T-cell (primary cell): ENCODE measurements at places on chromosomes 3 and 15. TPM values are rescaled to one million over a fixed set of nuclear protein-coding genes. Genes with fewer than 3 reads are reported as not detected.

DNA sequence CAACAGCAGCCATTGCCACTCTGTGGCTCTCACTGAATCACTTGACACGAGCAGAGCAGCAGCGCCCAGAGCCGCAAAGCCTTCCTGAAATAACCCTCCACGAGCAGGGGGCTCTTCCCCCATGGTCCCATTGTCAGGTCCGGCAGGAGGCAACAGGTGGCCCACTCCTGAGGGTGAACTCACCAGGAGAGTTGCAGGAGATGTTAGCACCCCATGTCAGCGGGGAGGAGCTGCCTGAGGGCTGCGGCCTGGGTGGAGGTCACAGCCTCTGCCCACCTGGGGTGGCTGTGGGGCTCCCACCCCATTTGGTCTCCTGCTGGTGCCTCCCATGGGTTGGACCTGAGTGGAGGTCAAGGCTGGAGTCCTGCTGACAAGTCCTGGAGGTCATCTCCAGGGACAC is 12.3 kb upstream of the C3orf22 start:
- DNase-seq = no peak

DNA sequence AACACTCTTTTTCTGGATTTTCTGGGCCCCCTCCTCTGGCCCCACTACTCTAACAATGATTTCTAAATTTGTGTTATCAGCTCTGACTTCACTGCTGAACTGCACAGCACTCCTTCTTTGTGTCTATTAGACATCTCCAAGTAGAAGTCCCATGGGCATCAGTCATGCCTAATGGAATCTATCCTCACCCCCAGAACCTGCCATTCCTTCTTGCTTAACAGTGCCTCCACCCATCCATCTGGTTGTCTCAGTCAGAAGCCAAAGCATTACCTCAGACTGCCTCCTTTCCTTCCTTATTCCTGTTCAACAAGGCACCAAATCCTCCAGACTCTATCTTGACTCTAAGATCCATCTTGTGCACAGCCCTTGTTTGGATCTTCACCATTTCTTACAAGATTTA is 36.2 kb downstream of the SSR3 start:
- DNase-seq = no peak

- DNase-seq = no peak
Observed at GRCh38 chr3:73228437-73228836, 167.0 kb downstream of the EBLN2 start.

GRCh38 chr3:58333206-58334012 is 717 bp downstream of the PXK start:
- no peak for DNase-seq

GRCh38 chr3:153144779-153145178 is 17.2 kb upstream of the RAP2B start:
- DNase-seq = no peak

DNA sequence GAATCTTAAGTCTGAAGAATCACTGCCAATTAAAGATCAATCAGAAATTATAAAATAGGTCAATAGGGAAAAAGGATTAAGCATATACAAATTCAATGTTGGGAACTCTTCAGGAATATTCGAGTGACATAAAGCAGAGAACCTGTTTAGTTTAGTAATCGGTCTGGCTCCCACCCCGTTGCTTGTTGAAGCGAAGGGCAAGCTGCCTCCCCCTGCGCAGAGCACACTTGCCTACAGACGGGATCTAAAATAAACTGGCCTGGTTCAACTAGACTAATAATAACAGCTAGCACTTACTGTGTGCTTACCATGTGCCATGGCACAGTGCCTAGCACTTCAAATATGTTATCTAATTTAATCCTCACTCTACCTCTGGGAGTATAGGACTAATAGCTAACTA is 8.6 kb downstream of the SEMA6D start:
- no peak for DNase-seq

The GOLGA6B gene
- not detected for total RNA-seq

The MST1R gene
- total RNA-seq = 1.4 TPM
